Thyroid gland (tissue), 4 donors: ENCODE measurements at places on chromosomes 1 and 21. TPM values are rescaled to one million over a fixed set of nuclear protein-coding genes. Genes with fewer than 3 reads are reported as not detected.

- H3K27me3 ChIP-seq: no peaks in the 10 kb centered on the region
- H3K4me1 ChIP-seq: peaks cover 23% of the 10 kb centered on the region
- peak overlapping the region; percentile 59 for H3K27ac ChIP-seq
- no peaks in the 10 kb centered on the region for H3K36me3 ChIP-seq
- no peak for DNase-seq
Measured at GRCh38 chr1:88145752-88146151, 538.3 kb upstream of the PKN2 start.

DNA sequence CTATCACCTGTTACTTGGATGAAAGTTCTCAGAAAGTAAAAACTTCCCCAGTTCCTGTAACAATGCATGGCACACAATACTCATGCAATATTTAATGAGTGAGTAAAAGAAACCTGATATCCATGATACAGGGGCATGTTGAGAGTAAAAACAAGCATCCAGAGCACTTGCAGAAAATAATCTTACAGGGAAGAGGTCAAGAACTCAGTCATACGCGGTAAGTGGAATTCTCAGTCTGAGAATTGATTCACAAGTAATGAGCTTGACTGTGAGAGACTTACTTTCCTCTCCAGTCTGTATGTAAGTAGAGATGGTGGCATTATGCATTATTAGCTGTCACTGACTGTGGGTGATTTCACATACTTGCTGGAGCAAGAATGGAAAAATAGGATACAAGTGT is 976.9 kb downstream of the BRINP3 start:
- no peaks in the 10 kb centered on the region for H3K36me3 ChIP-seq
- H3K27ac ChIP-seq: no peak overlapping the region
- H3K4me3 ChIP-seq: no peak overlapping the region
- no peaks in the 10 kb centered on the region for H3K4me1 ChIP-seq

Gene DENND1B
- 32.3 TPM for total RNA-seq

- no peak overlapping the region for H3K4me3 ChIP-seq
- no peak for DNase-seq
- H3K27me3 ChIP-seq: no peaks in the 10 kb centered on the region
Measured at GRCh38 chr1:55928576-55928975, 650.8 kb downstream of the PLPP3 start.

GRCh38 chr1:71668065-71668464 is 587.2 kb upstream of the ZRANB2 start:
- H3K36me3 ChIP-seq: no peaks in the 10 kb centered on the region
- DNase-seq: no peak
- H3K4me1 ChIP-seq: no peaks in the 10 kb centered on the region
- no peak overlapping the region for H3K27ac ChIP-seq
- no peaks in the 10 kb centered on the region for H3K27me3 ChIP-seq
- no peak overlapping the region for H3K4me3 ChIP-seq

Gene COL16A1
- 79.1 TPM for total RNA-seq

DNA sequence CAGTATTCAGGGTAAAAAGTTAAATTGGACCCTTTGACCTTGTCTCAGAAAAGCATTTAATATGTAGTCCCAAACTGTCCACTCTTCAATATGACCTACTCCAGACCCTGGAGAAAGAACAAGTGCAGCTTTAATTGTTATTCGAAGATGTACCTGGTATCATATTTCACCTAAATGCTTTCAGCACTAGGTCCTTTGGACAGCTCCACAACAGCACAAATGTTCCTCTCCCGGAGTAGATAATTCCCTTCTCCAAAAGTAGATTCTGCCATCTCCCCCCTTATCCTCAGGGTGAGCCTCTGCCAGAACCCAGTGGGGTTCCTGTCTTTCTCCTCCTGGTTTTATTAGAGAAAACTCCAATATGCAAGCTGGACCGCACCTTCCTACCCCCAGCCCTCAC is 104.5 kb upstream of the AJAP1 start:
- no peaks in the 10 kb centered on the region for H3K36me3 ChIP-seq
- DNase-seq: no peak
- H3K4me1 ChIP-seq: no peaks in the 10 kb centered on the region
- no peak overlapping the region for H3K4me3 ChIP-seq

Gene GPR25
- total RNA-seq: not detected

Gene TTC22
- 14.0 TPM for total RNA-seq

- no peaks in the 10 kb centered on the region for H3K4me1 ChIP-seq
- H3K27ac ChIP-seq: no peak overlapping the region
- no peak overlapping the region for H3K4me3 ChIP-seq
- DNase-seq: no peak
- no peaks in the 10 kb centered on the region for H3K36me3 ChIP-seq
- no peaks in the 10 kb centered on the region for H3K27me3 ChIP-seq
Measured at GRCh38 chr1:74513411-74514300, 1.2 kb upstream of the LRRC53 start.

GRCh38 chr1:150321826-150322166 is 463 bp downstream of the PRPF3 start:
- no peaks in the 10 kb centered on the region for H3K27me3 ChIP-seq
- peak overlapping the region; percentile 75 for H3K4me3 ChIP-seq
- H3K27ac ChIP-seq: peak overlapping the region; percentile 91
- no peak for DNase-seq

GRCh38 chr1:241817331-241817792 is 30.6 kb upstream of the EXO1 start:
- H3K27ac ChIP-seq: no peak overlapping the region
- no peak for DNase-seq
- H3K4me1 ChIP-seq: no peaks in the 10 kb centered on the region
- H3K4me3 ChIP-seq: no peak overlapping the region
- no peaks in the 10 kb centered on the region for H3K36me3 ChIP-seq

- no peak for DNase-seq
- H3K4me3 ChIP-seq: no peak overlapping the region
- H3K27me3 ChIP-seq: no peaks in the 10 kb centered on the region
Measured at GRCh38 chr1:22507587-22507986, 55.7 kb upstream of the EPHA8 start.

- H3K4me3 ChIP-seq: no peak overlapping the region
- no peaks in the 10 kb centered on the region for H3K27me3 ChIP-seq
- no peak overlapping the region for H3K27ac ChIP-seq
- no peaks in the 10 kb centered on the region for H3K4me1 ChIP-seq
Measured at GRCh38 chr1:192994141-192994540, 65.0 kb downstream of the UCHL5 start.

DNA sequence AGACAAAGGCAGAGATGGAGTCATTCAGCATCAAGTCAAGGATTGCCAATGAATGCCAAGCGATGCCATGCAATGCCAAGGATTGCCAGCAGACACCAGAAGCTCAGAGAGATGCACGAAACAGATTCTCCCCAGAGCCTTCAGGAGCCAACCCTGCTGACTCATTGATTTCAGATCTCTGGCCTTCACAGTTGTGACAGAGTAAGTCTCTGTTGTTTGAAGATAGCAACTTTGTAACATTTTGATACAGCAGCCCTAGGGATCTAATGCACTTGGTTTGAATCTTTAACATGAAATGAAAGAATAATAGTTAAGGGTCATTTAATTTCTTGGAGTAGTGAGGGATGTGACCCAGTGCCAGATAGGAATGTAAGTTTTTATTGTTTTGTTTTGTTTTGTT is 287.4 kb upstream of the RUNX1 start:
- no peaks in the 10 kb centered on the region for H3K27me3 ChIP-seq
- H3K4me1 ChIP-seq: no peaks in the 10 kb centered on the region
- no peaks in the 10 kb centered on the region for H3K36me3 ChIP-seq
- H3K27ac ChIP-seq: no peak overlapping the region
- H3K4me3 ChIP-seq: no peak overlapping the region

- H3K36me3 ChIP-seq: no peaks in the 10 kb centered on the region
- no peaks in the 10 kb centered on the region for H3K27me3 ChIP-seq
Measured at GRCh38 chr1:101567582-101568189, 330.9 kb downstream of the S1PR1 start.

GRCh38 chr1:34977858-34978257 is 7.3 kb downstream of the TMEM35B start:
- H3K4me3 ChIP-seq: no peak overlapping the region
- H3K27ac ChIP-seq: no peak overlapping the region
- no peaks in the 10 kb centered on the region for H3K27me3 ChIP-seq
- DNase-seq: no peak
- H3K36me3 ChIP-seq: no peaks in the 10 kb centered on the region

- no peak for DNase-seq
- no peaks in the 10 kb centered on the region for H3K4me1 ChIP-seq
- no peak overlapping the region for H3K27ac ChIP-seq
- H3K36me3 ChIP-seq: no peaks in the 10 kb centered on the region
- H3K4me3 ChIP-seq: no peak overlapping the region
Measured at GRCh38 chr1:78367700-78368099, 123.1 kb upstream of the PTGFR start.

GRCh38 chr1:155007251-155007828 is 4.7 kb downstream of the ZBTB7B start:
- DNase-seq: peak; percentile 91
- no peaks in the 10 kb centered on the region for H3K36me3 ChIP-seq
- H3K27ac ChIP-seq: peak overlapping the region; percentile 83
- H3K27me3 ChIP-seq: no peaks in the 10 kb centered on the region

DNA sequence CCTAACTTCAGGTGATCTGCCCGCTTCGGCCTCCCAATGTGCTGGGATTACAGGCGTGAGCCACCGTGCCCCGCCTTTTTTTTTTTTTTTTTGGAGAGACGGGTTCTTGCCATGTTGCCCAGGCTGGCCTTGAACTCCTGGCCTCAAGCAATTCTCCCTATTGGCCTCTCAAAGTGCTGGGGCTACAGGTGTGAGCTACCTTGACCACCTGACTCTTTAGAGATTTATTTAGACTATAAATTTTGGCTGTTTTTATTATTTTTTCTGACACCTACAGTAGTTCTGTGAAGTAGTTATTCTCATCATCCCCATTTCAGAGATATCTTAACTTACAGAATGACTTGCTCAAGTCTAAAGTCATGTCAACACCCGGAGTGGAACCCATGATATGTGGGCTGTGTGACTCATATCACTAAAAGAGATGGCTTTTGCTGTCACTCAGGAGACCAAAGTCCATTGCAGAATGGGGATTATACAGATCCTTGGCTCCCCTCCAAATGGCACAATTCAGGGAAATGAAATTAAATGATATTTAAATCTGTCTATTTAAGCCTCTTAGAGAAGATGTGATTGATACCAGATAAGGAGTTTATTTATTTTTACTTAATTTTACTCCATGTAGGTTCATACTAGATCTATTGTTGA is 93.2 kb downstream of the CTH start:
- H3K27me3 ChIP-seq: no peaks in the 10 kb centered on the region
- no peak overlapping the region for H3K4me3 ChIP-seq
- H3K27ac ChIP-seq: no peak overlapping the region
- no peaks in the 10 kb centered on the region for H3K36me3 ChIP-seq

GRCh38 chr1:113686891-113687618 is 72.2 kb downstream of the PHTF1 start:
- no peaks in the 10 kb centered on the region for H3K36me3 ChIP-seq
- DNase-seq: no peak
- no peaks in the 10 kb centered on the region for H3K27me3 ChIP-seq

Gene KRTAP19-3
- total RNA-seq: not detected

DNA sequence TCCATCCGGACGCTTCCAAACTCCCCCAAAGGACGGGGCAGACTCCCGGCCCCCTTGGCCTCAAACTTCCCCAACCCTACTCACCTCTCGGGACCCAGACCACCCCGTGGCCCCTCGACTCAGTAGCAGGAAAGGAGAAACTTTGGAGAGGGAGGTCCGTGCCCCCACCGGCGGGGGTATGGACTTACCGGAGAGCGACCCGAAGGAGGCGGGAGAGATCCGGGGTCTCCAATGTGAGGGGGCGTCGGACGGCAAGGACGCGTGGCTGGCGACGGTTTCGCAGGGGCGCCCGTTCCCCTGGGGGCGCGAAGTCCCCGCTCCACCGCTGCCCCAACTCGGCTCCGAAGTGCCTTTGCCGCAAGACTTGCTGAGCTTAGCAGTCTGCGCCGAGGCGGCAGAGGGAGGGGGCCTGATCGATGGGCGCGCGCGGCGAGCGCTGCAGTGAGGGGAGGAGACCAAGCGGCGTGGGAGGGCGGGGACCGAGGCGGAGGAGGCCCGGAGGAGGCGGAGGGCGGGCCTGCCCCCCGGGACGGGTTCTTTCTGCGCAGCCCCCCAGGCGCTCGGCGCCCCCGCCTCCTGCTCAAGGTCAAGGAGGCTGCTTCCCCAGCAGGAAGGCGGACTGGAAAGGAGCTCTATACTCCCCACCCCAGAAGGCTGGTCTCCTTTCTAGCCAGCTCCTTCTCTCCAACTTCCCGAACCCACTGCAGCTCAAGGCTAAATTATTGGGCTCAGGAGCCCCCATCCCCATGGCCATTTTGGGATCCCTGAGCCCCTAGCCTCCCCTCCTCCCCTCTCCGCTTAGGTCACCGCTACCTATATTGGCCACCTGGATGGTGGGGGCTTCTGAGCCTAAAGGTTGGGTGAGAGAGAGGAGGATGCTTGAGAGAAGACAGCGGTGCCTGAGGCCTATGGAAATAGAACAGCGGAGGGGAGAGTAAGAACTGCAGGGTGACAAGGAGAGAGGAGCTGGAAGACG is at the start of gene SYT2:
SYT2 (minus strand) TSS at position 385 of the 976 bp plus-strand sequence. CDS start 104,682 bp downstream, outside the sequence.
- H3K4me3 ChIP-seq: peak within 1 kb of the TSS; percentile 12
- peak; percentile 57 for DNase-seq
- H3K36me3 ChIP-seq: no peaks in the 10 kb centered on the region
- no peak within 1 kb of the TSS for H3K27ac ChIP-seq

DNA sequence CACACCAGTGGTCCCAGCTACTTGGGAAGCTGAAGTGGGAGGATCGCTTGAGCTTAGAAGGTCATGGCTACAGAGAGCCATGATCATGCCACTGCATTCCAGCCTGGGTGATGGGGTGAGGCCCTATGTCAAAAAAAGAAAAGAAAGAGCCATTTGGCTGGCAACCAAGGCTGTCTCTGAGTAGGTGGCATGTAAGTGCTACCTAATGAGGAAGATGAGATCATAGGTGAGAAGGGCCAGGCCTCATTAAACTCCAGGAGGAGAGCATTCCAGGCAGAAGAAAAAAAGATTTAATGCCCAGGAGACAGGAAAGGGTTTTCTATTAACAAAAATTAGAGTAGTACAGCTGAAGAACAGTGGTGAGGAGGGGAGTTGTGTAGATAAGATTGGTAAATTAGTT is 103.4 kb upstream of the ZNF678 start:
- no peaks in the 10 kb centered on the region for H3K27me3 ChIP-seq
- no peak overlapping the region for H3K4me3 ChIP-seq
- no peaks in the 10 kb centered on the region for H3K4me1 ChIP-seq

Gene CHIA
- not detected for total RNA-seq

DNA sequence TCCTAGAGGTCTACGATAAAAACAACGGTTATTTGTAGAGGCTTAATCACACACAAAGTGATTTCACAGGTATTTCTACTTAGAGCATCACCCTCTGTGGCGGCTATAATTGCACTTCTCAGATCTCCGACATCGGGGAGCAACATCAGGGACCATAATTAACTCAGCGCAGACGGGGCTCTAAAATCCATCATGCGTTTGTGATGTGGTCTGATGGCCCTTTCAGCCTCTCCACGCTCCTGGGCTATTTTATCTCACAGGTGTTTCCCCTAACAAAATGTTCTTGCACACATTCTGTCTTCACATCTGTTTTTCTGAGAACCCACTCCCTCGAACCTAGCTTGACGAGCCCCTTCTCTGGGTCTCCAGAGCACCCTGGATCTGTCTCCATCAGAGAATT is 146.3 kb upstream of the DUSP10 start:
- no peak overlapping the region for H3K27ac ChIP-seq
- H3K36me3 ChIP-seq: no peaks in the 10 kb centered on the region
- DNase-seq: no peak
- H3K4me3 ChIP-seq: no peak overlapping the region

Gene ATAD3B
- total RNA-seq: 29.1 TPM

- no peak overlapping the region for H3K27ac ChIP-seq
- no peak overlapping the region for H3K4me3 ChIP-seq
- no peaks in the 10 kb centered on the region for H3K36me3 ChIP-seq
- no peaks in the 10 kb centered on the region for H3K4me1 ChIP-seq
Measured at GRCh38 chr21:28473530-28474220, 519.0 kb downstream of the LTN1 start.

- no peak overlapping the region for H3K27ac ChIP-seq
- no peaks in the 10 kb centered on the region for H3K4me1 ChIP-seq
- H3K36me3 ChIP-seq: no peaks in the 10 kb centered on the region
- no peak overlapping the region for H3K4me3 ChIP-seq
Measured at GRCh38 chr1:107352850-107353249, 212.0 kb downstream of the NTNG1 start.

Gene SLC25A34
- 0.98 TPM for total RNA-seq

Gene C1orf141
- not detected for total RNA-seq
